Ureter (tissue), 1 donor: ENCODE measurements at places on chromosomes 7 and 10. TPM values are rescaled to one million over a fixed set of nuclear protein-coding genes. Genes with fewer than 3 reads are reported as not detected.

The DLD gene
- 85.7 TPM for total RNA-seq

The OR2A1 gene
- not detected for total RNA-seq

The SPDYE2B gene
- total RNA-seq, result not detected

The CYP3A7 gene
- total RNA-seq, result 0.75 TPM

The OLAH gene
- not detected for total RNA-seq
